RCC 7860 (cell line): ENCODE measurements at places on chromosomes 6 and 20.

GRCh38 chr6:43951063-43951755 is 176.0 kb downstream of the MRPL14 start:
- DNase-seq: no peak

GRCh38 chr6:129863664-129864063 is 2.5 kb upstream of the TMEM244 start:
- no peak for DNase-seq

DNA sequence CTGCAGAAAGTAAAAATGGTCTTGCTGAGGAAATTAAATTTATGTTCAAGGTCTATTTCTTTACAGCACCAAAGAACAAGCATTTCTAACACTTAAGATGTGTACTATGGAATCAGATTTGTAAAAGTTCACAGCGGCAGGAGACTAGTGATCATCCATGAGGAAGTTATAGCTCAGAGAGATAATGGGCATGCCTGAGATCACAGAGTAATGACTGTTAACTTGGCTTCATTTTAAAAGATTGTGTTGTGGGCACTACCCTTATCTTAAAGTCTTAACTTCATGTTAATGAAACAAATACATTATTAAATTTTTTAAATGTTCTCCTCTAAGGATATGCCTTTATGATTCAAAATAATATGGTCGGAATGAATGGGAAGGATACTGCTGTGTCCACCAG is 168.6 kb downstream of the GMPR start:
- no peak for DNase-seq

GRCh38 chr20:53512076-53512475 is 81.6 kb downstream of the ZNF217 start:
- DNase-seq: no peak

DNA sequence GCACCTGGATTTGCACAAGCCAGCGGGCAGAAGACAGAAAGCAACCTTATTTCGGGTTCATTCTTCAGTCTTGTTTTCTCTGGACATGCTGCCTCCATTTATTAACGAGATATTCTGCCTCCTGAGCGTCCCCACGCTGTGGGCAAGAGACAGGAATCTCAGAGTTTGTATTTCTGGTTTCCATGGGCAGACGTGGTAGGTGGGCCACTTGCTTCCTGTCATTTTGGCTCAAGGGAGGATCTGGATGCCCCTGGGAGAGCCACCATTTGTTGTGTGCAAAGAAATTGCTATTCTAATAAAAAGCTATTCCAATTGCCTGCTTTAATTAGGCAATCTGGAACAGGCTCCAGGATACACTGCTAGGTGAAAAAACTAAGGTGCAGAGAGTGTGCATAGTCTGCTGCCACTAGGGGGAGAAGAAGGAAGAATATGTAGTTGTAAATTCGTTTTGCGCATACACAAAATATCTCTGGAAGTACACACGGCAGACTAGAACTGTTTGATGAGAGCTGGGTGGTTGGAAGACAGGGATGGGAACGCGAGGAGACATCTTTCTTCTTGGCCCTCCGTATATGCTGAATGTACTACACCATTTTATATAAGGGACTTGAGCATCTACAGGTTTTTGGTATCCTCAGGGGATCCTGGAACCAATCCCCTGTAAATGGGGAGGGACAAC is 30.1 kb upstream of the SLC16A10 start:
- peak; percentile 39 for DNase-seq

GRCh38 chr6:78132671-78133410 is 480.0 kb downstream of the MEI4 start:
- no peak for DNase-seq

DNA sequence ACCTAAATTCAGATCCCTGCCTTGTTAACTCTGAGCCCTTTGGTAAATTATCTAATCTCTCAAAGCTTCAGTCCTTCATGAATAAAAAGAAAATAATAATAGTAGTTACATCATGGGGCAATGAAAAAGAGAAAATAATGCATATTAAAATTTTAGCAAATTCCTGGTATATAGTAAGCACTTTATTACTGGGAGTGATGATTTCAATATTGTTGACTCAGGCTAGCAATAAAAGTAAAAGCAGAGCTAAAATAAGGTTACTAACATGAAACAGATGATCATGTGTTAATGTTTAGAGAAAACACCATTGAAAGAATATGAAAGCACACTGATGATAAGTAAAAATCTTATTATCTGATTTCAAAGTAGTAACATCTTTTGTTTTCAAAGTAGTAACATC is 13.6 kb downstream of the GINS1 start:
- no peak for DNase-seq

- peak; percentile 49 for DNase-seq
Observed at GRCh38 chr6:136226674-136227377, 23.3 kb downstream of the MTFR2 start.

DNA sequence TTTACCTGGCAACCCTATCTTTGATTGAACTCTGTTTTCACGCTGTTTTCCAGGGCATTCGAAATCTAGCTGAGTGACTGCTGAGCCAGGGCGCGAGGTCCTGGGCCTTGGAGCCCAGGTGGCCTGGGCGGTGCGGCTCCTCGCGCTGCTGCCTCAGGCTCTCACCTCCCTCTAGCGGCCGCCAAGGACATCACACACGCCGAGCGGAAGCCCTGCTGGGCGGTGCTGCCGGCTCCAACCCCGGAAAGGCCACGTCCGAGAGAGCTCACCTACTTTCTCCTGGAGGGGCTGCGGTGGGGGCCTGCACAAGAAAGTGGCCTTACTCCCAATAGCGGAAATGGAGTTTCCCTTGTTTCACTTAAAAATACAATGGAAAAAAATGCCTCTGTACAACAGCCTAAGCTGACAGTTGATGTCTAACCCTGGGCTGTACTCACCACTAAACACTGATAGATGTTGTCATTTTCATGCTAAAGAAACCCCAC is 77.7 kb downstream of the ELOVL4 start:
- DNase-seq: peak; percentile 57

- DNase-seq: no peak
Observed at GRCh38 chr6:34331371-34332050, 61.0 kb downstream of the NUDT3 start.

DNA sequence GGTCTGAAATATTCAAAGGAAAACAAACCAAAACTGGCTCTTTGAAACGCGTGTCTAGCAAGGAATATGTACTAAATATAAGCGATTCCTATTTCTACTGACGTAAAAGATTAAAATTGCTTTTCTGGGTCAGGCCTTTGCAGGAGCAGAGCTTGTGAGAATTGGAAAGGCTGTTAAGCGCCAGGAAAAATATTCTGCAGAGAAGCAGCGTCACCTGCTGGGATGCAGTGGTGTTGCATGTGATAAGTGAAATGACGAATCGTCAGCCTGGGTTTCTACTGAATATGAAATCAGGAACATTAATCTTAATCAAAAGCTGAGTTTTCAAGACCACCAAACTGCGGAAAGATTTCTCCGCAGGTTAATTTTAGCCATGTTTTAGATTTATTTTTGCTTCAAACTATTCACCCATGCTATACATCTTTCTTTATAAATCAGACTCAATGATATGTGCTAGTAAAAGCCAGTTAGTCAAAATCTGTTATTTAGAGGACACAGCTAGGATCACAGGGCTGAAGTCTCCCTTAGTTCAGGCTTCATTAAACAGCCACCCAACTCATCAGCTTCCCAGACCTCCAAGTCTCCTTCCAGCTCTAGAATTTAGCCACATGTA is 67.4 kb downstream of the ALDH8A1 start:
- peak; percentile 6 for DNase-seq

DNA sequence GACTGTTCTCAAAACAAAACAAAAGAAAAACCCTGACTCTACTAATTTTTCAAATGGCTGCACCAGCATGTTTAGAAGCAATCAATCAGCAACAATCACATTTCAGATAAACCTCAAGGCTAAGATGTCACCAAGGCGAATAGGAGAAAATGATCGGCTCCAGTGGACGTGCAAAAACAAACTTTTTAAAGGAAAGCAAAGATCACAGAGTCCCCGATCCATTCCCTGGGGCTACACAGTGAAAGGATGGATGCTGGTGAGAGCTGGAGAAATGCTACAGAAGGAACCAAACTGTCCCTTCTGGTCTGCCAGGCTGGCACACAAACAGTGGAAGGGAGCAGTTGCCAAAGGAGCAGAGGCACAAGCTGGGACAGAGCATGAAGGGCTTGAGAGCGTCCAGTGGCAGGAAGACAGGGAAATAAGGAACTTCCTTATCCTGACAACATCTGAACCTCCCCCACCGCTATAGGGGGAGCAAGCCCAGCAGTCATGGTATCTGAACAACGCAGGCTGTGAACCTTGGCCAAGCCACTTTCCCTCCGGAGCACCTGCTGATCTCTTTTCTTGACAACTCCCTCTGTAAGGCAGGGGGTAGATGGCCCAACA is 73.7 kb upstream of the HIVEP1 start:
- DNase-seq: no peak

DNA sequence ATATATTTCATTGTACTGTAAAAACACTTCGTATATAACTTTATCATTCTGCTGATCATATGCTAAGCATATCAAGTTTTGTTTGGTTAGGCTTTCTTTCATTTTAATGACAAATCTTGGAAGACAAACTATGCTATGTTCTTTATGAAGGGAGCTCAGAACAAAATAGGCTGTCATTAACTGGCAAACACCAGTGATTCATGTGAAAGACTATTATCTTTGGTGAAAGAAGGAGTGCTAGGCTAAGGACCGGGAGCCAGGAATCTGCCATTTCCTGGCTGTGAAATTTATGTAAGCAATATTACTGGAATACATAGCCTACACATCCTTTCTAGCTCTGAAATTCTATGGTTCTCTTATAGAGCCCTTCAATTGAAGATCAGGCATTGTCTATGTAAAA is 136.2 kb upstream of the CCN2 start:
- no peak for DNase-seq

DNA sequence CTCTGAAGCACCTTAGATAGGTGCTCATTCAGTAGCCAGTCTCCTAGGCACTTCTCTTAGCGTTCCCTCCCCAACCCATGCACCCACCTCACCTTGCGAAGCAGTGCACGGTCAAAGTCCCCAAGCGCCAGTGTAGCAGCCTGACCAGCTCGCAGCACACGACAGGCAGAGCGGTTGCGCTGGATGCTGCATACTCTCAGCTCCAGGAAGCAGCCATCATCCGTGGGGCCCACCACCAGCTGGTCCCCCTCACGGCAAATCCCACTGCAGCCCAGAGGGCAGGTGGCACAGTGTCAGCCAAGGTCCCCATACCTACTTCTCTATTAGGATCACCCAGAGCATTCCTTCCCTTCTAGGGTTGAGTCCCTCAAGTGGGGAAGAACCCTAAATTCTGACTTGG is 6.5 kb downstream of the GTPBP2 start:
- no peak for DNase-seq

DNA sequence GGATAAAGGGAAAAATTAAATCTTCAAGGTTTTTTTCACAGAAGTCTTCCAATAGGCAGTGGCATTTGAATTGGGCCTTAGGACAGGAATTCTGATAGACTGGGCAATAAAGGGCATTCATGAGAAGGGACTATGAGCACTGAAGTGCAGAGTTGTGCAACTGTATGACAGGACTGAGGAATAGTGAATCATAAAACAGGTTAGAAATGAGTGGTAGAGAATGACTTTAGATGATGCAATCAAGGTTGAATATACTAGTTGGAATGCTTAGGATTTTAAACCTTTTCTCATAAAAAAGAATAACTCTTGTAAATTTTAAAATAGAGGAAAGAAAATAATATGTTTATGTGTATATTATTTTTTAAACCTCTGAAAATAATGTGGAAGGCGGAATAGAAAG is 944.7 kb downstream of the PHF3 start:
- peak; percentile 36 for DNase-seq

GRCh38 chr6:26270903-26271667 is 93.9 kb upstream of the BTN3A2 start:
- DNase-seq: peak; percentile 88

DNA sequence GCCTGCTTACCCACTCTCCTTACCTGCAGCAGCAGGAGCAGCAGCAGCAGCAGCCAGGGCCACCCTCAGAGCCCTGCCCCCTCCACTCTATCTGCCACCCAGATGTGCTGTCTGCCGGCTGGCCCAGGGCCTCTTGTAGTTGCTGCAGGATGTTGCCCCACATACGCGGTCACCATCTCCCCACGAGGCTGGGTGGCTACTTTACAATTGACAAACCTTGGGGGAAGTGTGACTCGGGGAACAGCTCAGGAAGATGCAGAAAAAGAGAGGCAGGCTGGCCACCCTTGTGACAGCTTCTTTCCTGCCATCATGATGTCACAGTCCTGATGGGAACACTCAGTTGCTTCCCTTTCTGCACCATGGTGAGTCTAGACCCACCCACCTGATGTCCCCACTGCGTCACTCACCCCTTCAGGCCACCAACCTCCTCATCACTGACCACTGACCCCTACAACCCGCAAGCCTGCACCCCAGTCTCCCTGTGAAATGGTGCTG is 14.5 kb downstream of the TREM1 start:
- no peak for DNase-seq

- DNase-seq: peak; percentile 56
Observed at GRCh38 chr6:111477481-111477938, 5.5 kb downstream of the REV3L start.

DNA sequence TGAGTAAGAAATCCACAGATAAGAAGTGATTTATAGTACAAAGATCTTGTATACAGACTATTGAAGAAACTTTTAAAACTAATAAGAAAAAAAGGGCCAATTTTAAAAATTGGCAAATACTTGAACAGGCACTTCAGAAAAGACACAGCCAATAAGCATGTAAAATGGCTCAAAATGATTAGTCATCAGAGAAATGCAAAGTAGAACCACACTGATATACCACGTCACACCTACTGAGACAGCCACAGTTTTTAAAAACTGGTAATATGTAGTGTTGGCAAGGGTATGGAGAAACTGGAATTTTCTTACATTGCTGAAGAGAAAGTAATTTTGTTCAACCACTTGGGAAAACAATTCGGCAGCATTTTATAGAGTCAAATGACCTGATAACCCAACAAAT is 488.9 kb upstream of the HTR1E start:
- no peak for DNase-seq

GRCh38 chr6:169225131-169225576 is 28.5 kb downstream of the THBS2 start:
- DNase-seq: no peak

DNA sequence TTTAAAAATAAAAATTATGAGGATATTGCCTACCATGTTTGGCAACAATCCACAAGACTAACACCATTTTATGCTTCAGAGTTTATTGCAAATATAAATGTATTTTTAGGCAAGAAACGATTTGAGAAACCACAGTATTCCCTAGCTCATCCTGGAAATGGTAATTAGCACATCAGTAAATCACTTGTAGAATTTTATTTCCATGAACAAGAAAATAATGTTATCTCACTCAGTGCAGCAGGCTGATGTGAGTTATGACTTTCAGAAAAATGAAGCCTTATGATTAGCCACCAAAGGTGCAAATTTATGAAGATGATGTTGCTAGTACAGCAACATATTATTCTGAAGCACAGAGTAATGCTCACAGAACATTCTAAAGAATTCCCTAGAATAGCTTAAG is 127.7 kb upstream of the GJE1 start:
- DNase-seq: no peak
